GDM1 (cell line): ENCODE measurements at places on chromosomes 1 and 21.

DNA sequence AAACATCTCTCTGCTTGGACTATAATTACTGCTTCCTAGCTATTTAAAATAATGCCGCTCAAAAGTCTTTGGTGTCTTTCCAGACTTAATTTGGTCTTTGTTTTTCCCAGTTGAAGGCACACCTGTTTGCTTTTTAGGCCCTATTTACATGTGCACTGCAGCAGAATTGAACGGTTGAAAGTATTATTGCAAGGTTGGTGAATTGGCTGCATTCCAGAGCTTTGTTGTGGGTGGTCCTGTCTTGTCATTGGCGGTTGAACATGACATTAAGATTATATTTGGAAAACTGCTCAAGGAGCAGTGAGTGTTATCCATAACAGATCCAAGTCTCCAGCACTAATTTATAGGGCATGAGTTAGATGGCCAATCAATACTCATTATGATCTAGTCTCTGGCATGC lies 656.3 kb downstream of the PTPRC start:
- DNase-seq: no peak

GRCh38 chr1:78471890-78472620 lies 18.7 kb upstream of the PTGFR start:
- no peak for DNase-seq

- no peak for DNase-seq
Observed at GRCh38 chr1:101310506-101310905, 73.7 kb downstream of the S1PR1 start.

DNA sequence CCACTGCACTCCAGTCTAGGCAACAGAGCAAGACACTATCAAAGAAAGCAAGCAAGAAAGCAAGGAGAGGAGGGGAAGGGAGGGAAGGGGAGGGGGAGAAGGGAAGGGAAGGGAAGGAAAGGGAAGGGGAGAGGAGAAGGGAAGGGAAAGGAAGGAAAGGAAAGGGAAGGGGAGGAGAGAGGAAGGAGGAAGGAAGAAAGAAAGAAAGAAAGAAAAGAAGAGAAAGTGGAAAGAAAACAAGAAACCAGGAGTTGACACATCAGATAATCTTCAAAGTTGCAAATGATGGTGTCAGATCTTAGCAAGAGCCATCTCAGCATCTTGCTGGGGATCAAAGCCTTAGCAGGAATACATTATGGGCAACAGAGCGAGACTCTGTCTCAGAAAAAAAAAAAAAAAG lies 14.9 kb upstream of the CDA start:
- DNase-seq: no peak

- DNase-seq: no peak
Observed at GRCh38 chr1:33930346-33931110, 66.6 kb downstream of the HMGB4 start.
